Activated T-cell treated with anti-CD3 and anti-CD28 coated beads for 24 hours (primary cell): ENCODE measurements at places on chromosomes 16 and 17.

GRCh38 chr17:63573634-63574033 lies 23.4 kb downstream of the DCAF7 start:
- no peak for DNase-seq

- DNase-seq = no peak
Measured at GRCh38 chr17:29156781-29157180, 23.4 kb downstream of the MYO18A start.

DNA sequence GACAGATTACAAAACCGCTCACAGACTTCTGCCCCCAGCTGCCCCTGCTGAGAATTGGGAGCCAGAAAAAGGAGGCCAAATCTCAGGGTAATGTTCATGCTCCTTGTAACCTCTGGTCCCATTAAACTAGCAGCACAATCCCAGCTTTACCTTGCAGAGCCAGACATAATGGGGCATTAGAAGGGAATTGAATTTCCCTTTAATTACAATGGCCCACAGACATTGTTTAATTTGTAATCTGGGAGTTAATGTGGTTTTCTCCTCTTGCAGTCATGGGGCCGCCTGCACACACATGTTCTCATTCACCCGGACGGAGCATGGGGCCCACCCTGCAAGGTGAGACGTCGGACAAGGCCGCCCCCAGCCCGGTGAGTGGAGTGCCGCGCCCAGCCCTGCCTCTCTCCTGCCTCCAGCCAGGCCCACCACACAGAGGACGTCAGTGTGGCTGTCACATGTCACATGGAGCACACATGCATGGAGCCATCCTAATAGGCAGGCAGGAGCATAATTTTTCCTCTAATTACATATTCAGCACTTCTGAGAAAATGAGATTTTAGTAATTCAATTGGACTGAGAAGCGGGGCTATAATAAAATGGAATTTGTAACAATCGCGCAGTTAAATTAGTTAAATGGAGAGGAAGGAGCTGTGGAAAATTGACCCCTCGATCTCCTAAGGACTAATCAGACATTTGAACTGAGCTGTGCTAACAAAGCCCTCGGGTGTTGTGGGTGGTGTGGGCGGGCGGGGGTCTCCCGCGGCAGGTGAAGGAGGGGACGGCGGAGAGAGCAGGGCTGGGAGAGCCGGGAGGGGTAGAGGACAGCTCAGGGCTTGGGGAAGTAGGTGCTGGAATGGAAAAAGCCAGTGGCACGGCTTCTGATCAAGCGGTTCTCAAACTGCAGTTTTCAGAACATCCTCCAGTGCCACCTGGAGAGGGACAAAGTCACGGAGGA lies 87.7 kb downstream of the ENGASE start:
- no peak for DNase-seq

GRCh38 chr16:72609066-72609465 lies 437.1 kb upstream of the PMFBP1 start:
- no peak for DNase-seq

DNA sequence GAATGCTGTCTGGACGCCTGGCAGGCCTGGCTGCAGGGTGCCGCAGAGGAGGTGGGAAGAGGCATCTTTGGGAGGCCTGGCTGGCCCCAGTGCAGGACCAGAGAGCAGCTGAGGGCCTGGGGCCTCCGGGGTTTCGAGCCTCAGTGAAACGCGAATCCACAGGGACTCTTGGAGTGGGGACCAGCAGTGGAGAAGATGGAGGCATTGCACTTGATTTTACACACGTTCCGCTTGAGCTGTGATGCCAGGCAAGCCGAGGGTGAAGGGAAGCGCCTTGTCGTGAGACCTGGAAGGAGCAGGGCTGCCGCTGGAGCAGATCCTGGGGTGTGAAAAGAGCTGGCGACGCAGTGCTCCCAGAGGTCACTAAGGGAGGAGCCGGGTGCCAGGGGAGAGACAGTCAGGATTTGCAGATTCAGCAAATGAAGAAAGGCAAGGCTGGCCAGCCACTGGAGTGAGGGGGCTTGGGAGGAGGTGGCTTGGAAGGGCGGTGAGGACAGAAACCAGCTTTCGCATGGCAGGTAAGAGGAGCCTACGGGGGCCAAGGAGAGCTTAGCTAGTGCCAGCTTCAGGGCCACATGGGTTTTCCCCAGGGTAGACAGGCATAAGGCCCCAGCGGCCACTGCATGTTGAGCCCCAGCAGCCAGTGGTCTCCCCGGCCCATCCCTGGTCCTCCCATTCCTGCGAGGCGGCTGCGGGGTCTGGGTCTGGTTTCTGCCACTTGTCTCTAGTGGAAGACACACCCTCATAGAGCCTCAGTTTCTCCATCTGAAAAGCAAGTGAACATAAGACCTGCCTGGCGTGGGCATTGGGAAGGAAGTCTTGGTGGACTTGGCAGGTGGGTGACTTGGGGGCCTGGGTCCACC lies 175.2 kb upstream of the CHMP6 start:
- no peak for DNase-seq

DNA sequence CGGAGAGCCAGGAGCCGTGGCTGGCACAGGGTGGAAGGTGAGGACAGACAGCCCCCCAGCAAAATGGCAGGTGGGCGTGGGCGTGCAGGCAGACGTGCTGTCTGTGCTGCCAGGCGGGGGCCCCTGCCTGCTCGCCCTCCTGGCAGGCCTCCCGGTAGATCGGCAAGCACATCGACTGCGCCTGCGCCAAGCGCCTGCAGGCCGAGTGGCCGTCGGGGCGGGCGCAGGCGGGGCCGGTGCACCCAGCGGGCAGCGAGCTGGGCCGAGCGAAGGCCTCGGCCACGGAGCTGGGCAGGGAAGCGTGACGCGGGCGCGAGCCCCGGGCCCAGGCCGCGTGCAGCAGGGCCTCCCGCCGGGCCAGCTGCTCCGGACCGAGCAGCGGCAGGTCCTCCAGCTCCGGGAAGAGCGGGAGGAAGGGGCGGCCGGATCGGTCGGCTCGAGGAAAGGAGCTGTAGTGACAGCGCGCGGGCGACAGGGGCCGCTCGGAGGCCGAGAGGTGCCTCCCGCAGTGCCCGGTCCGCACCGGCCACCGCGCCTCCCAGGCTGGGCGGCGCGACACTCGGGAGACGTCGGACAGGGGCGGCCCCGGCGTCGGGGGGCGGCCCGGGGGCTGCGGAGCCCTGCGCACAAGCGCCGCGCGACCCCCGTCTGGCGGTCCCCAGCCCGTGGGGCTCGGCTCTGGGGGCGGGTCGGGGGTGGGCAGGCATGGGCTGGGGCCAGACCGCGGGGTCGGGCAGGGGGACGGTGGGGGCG lies 16.9 kb downstream of the GRIN2C start:
- DNase-seq = no peak

DNA sequence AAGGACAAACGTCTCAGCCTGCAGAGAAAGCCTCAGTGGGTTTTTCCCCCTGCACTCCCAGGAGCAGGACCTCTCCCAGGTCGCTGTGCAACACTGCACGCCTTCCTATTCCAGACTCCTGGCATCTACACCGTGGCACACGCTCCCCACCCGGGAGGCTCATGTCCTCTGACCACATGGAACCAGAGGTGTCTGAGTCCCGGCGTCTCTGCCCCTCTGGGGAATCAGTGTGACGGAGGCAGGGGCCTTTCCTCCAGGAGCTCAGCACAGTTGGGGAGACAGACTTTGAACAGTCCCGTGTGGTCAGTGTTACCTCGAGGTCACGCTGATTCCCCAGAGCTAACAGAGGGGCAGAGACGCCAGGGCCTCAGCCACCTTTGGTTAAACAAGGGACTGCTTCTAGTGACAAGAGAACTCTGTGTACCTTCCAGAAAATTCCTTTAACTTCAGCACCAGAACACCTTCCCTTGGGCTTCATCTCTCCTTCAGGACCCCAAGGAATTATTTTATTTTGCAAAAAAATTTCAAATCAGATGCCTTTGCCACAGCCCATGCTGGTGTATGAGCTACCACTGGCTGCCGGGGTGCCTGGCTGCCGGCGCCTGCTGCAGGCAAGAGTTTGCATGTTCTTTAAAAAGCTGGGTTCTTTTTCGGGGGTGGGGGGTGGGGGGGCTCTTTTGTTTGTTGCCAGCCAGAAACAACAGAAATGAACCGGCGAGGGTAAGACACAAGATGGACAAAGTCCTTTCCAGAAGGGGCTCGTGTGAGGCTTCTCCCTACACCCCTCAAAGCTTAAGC lies 6.6 kb downstream of the CANT1 start:
- no peak for DNase-seq
